ENCODE measurements at places on chromosomes 2 and 18.
A peak's percentile ranks its signal among the peaks of the same experiment; 100 is the strongest.

- no peak for DNase-seq
Observed at GRCh38 chr2:189060096-189060642, 86.0 kb downstream of the COL3A1 start.

DNA sequence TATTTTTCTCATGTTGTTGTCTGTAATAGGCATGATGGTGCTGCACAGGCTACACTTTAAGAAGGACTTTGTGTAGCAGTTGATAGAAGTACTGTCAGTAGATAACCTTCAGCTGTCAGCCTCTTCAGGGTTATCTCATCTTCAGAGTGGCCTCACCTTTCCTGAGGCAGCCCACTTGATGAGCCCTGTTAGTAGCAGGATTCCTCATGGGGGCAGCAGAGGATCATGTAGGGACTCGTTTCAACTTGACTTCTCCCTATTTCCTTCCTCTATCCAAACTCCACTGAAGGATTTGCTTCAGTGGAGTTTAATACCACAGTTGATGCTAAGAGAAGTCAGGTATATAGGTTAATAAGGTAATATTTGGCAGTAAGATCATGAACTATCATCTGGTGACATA lies 530.3 kb upstream of the FSIP2 start:
- peak; percentile 19 for DNase-seq

- no peak for DNase-seq
Observed at GRCh38 chr2:66814916-66815315, 380.0 kb downstream of the MEIS1 start.

GRCh38 chr2:4219571-4219970 lies 516.2 kb downstream of the DCDC2C start:
- DNase-seq = no peak

GRCh38 chr2:201913201-201913600 lies 106.9 kb downstream of the CDK15 start:
- no peak for DNase-seq

DNA sequence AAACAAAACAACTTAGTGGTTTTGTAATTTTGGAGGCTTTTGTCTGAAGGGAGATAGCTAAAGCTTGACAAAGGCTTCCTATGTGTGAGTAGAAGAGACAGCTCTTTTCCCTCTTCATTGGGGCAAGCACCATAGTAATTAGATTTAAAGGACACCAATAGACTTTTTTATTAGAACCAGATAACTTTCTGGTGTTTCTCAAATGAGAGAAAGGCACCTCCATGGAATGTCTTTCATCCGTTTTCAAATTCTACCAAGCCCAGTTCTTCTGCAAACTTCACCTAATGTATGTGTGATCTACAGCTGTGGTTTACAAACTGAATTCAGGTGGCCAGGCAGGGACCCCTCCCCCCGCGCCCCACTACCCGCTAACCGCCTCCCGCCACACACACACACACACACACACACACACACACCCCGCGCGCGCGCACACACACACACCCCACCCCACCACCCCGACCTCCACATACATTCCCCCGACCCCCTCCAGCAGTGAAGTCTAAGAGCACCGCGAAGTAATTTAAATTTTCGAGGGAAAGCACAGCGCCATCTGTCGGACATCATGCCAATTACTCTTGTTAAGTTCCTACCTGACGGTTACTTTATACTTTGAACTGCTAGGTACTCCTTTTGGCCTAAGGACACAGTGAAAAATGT lies 31.6 kb upstream of the PPP1R1C start:
- DNase-seq = peak; percentile 56

DNA sequence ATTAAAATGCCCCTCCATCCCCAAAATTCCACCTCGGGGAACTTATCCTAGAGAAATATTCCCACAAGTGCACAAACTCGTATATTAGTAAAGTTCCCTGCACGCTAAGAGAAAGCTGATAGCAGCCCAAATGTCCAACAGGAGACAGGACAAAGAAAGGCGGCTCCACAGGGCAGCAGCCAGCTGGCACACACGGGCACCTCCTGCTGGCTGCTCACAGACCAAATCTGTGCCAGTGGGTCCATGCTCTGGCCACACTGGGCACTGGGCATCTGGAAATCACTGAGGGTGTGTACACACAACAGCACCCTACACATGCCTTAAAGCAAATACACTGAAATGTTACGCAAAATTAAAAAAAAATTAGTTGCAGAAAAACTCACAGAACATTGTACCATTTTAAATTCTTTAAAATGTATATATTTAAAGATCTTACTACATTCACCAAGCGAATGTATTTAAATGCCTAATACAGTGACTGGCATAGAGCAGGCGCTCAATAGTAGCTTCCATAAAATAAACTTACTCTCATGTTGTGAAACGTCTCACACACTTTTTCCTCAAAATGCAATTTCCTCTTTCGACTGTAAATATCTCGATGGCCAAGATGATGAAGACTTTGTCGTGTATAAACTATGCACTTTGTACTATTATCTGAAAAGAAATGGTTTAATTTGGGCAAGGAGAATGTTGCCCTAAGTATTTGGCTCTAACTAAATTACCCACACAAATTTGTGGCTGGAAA lies 19.4 kb downstream of the ZNF516 start:
- DNase-seq = no peak

GRCh38 chr2:1740716-1741589 lies 3.4 kb downstream of the PXDN start:
- DNase-seq = no peak

DNA sequence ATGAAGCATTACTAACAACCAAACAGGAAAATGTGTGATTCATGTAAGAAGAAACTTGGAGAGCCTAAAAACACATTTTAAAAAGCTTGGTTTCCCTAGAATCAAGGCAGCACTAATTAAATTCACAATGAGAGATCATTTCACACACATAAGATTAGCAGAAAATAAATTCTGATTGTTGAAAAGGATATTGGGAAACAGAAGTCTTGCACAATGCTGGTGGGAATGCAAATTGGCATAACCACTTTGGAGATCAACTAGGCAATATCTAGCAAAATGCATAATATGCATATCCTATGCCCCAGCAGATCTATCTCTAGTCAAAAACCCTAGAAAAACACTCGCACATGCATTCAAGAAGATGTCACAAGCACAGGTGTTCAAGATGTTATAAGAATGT lies 75.3 kb upstream of the SIX3 start:
- no peak for DNase-seq

DNA sequence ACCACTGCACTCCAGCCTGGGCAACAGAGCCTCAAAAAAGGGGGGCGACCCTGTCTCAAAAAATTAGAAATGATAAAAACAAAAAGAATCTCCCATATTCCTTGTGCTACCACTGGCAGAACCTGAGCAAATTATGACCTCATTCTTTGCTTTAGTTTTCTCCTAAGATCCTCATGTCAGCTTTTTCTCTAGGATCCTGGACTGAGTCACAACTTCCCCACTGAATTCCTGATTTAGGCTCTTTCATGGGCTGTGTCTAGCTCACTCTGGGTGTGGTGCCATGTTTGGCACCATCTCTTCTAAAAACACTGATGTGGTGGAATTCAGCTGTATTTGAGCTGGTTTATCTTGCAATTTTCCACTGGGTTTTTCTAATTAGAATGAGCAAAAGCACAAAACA lies 37.1 kb downstream of the EXOC6B start:
- no peak for DNase-seq

DNA sequence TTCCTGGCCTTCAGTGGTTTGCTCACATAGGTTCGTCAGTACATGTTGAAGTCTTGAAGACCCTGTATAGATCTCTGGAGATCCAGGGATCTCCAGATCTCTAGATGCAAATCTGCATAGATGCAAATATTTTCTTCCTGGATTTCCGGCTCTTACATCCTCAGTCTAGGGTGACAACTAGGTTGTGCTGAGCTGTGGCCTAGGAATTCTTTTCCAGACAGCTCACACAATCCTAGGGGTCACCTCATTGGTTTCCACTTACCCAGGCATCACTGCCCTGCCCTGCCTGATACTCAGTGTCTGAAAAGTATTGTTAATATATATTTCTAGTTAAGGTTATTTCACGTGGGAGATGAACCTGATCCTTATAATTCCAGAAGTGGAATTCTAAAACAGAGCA lies 105.1 kb upstream of the TTC27 start:
- DNase-seq = no peak

Measured in SW 1271 (cell line).